NB4 (cell line): ENCODE measurements at places on chromosomes 3 and 15.

DNA sequence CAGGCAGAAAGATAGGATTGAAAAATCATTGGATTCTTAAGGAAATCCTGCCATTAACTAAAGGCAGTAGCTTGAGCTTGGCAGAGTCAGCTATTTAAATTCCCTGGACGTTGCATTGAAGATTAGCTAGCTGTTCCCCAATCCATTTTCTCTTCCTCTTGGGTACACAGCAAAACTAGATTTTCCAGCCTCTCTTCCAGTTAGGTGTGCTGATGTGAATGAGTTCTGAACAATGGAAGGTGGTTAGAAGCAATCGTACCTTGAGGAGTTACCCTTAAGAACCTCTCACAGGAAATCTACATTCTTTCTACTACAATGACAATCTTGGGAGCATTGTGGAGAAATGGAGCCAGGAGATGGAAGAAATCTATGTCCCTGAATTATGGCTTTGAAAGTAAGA, 383.2 kb upstream of the TBL1XR1 start:
- DNase-seq, result no peak

DNA sequence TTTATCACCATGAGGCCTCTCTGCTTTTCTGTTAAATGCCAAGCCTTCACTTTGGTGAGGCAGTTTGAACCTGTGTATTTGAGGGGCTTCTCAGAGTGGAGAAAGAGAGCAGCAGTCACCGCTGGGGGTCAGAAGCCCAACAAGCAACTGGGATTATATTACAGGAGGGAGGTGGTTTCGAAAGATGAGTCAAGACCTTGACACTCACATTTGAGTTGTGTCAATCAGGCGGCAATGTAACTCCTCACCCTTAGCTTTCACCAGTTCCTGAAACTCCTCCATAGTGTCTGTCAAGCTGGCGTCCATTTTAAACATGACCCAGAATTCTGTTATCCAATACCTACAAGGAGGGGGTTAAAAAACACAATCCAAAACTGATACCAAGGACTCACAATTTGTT, 46.5 kb downstream of the RASGRP1 start:
- DNase-seq, result peak; percentile 8

- DNase-seq, result no peak
Measured at GRCh38 chr3:150540991-150541390, 5.3 kb downstream of the SERP1 start.

- peak; percentile 39 for DNase-seq
Measured at GRCh38 chr3:15331606-15332404, 581 bp downstream of the SH3BP5 start.

- no peak for DNase-seq
Measured at GRCh38 chr3:2976212-2976611, 134.0 kb downstream of the IL5RA start.

DNA sequence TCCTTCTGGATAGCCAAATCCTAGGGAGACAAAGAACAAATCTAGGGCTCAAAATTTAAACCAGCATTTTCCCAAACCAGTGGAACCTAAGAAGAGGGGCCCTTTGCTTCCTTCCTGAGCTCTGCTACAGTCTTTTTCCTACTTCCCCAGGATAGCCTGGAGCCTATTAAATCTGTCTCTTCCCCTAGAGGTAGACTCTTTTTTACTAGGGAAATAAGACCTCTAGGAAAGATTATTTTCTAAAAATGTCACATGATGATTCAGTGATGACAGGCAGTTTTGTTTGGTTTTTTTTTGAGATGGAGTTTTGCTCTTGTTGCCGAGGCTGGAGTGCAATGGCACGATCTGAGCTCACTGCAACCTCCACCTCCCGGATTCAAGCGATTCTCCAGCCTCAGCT, 18.5 kb downstream of the RMDN3 start:
- no peak for DNase-seq

DNA sequence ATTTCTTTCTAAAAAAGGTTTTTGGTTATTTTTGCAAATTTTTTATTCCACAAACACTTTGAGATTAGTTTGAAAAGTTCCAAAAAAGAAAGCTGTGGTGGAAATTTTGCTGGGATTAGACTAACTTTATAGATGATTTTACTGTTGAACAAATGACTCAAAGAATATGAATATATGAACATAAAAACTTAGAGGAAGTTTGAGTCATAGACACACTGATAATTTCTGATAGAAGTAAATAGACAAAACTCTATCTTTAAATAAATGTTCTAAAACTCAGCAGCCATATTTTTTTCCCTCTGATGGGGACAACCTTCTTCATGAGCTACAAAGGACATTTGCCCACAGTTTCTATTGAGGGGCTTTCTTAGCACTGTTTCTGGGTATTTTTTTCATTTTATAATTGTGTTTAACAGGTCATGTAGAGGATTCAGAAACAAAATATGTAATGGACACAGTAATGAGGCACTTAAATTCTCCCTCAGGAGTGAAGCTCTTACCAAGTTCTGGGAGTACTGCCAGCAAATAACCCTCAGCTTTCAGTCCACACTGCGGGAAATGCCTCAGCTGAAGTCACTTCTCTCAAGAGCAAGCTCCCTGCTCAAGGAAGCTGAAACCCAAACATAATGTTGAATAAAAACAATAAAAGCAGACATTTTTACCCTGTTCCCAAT, 157.6 kb downstream of the NFKBIZ start:
- no peak for DNase-seq

- no peak for DNase-seq
Measured at GRCh38 chr3:108036984-108037741, 53.7 kb downstream of the CD47 start.

DNA sequence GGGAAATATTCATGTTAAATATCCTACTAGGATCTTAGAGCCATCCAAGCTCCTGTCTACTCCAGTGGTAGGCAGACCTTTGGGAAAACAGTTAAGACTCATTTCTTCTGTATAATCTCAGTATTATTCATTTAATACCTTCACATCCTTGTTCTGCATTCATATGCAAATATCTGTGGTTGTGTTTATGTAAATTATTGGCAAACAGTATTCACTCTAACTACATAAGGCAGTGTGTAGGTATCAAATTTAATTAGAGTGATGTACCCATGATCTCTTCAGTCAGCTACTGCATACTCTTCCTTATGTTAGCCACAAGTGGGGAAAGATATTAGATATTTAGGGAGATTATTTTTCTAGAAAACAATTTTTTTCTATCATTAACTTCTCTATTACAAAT, 200.8 kb upstream of the SLC2A2 start:
- no peak for DNase-seq

- no peak for DNase-seq
Measured at GRCh38 chr3:187920030-187920429, 174.8 kb upstream of the BCL6 start.

DNA sequence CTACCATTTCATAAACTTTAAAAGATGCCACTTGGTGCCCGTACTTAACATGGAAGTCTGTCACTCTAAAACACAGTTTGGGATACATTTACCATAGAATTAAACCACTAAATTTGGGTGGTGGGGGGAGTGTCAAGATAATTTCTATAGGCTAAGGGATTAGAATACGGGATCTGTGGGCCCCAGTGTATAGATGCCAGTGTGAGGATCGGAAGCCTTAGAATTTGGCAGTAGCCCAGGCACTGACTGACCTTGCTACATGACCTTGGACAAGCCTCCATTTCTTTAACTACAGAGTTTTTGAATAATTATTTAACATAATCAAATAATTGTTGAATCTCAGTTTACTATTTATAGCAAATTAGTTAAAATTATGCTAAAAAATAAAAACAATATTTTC, 76.3 kb upstream of the STRIT1 start:
- DNase-seq, result no peak

GRCh38 chr3:165839296-165840076, 2.3 kb upstream of the BCHE start:
- DNase-seq, result peak; percentile 1

DNA sequence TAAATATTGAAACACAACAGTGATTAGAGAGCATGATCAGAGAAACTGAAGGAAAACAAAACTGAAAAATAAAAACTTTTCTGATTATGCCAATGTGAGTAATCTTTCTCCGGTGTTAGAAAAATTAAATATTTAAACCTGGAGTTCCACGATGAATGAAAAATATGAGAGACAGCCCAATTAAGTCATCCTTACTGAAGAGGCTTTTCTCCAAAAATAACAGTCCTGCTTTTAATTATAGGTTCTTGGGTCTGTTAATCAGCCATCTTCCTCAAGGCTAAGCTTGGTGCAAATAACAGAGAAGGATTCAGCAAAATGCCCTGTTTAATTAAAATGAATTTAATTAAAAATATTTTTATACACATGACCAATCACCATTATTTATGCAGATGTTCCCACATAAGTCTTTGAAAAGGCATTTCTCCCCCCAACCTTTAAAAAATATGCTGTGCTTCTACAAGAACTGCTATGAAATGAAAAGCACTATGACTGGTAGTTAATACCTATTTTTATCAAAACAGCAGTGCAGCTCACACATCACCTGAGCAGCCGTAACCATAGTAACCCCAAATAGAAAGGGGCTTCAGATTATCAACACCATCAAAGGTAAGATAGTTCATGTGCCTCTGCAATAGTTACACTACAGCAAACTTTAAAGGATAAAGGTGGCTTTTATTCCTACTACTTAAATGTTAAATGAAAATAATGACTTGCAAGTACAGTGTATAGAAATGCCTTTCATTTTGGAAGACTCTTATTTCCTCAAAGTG, 175.7 kb downstream of the SLC9A9 start:
- no peak for DNase-seq

DNA sequence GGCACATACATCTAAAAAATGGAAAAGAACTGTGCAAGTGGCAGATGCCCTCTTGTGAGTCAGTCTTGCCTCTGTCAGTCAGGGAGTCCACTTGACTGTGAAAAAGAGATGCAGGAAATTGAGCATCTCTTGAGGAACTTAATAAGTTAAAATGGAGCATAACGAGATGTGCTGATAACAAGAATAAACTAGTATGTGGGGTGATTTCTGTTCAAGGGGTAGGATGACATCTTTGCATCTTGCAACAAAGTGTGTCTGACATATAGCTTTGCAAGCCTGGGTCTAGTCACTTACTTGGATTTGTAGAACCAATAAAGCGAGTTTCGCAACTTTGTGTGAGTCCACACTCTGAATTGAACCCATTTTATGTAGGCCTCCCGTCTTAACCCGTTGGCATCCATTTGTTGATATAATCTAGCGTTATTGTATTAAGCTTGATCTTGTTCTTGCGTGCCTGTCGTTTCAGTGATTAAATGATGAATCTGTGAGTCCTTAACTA, 2.2 kb downstream of the USP3 start:
- peak; percentile 57 for DNase-seq

GRCh38 chr15:39621210-39621609, 40.3 kb downstream of the THBS1 start:
- DNase-seq, result no peak

GRCh38 chr3:17290894-17291293, 406.1 kb downstream of the PLCL2 start:
- DNase-seq, result no peak

GRCh38 chr15:69082021-69082502, 67.6 kb downstream of the NOX5 start:
- no peak for DNase-seq

DNA sequence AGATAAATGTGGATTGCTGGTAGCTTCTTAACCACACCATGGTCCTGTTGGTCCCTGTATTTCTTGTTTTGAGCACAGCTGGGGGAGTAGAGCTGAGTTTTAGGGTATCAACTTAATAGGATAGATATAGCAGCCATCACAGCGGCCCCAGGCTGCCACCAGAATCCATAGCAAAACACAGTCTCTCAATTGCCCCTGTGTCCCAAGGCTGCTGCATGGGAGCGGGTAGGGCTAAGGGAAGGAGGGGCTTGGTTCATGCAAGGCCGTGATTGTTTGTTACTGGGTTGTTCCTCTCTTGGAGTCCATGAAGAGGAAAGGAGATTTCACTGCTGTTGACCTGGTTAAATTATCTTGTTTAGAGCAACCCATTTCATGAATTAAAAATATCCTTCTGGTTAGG, 22.1 kb downstream of the ARNT2 start:
- DNase-seq, result no peak

DNA sequence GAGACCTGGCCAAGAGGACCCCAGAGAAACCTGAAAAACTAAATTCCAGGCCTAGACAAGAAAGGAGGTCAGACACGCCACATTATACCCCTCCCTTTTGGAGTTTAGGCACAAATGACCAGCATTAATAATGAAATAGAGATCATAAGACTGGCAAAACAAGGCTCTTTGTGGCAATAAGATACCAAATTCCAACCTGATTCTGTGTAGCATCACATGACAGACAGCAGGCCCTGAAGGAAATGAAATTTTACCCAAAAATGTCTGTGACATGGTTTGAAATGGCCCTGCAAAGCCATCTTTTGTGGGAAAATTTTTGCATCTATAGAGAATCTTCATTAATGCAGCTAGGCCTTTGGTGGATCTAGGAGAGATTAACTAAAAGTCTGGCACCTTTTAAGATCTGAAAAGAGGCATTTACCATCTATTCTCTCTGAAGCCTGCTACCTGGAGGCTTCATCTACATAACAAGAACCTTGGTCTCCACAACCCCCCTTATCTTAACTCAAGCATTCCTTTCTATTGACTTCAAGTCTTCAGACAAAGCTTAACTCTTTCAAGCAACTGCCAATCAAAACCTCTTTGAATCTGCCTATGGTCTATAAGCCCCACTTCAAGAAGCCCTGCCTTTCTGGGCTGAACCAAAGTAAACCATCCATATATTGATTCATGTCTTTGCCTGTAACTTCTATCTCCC, 8.0 kb downstream of the FAM174B start:
- DNase-seq, result no peak

DNA sequence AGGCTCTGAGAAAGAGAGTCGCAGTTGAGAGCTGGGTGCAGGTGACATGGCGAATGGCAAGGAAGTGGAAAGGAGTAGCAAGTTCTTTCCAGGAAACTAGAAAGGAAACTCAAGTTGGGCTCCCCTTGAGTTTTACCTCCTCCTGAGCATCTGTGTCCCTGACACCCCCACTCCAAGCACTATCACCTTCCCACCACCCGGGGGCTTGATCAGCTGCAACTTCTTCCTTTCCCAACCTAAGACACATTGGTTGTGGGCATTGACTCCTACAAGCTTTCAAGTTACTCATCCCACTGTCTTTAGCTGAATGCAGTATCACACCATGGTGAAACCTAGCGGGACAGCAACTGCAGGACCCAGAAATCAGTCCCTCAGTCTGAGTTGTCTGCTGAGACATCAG, 256.6 kb upstream of the NR2F2 start:
- peak; percentile 23 for DNase-seq

- DNase-seq, result no peak
Measured at GRCh38 chr3:26997226-26997625, 372.0 kb downstream of the NEK10 start.

DNA sequence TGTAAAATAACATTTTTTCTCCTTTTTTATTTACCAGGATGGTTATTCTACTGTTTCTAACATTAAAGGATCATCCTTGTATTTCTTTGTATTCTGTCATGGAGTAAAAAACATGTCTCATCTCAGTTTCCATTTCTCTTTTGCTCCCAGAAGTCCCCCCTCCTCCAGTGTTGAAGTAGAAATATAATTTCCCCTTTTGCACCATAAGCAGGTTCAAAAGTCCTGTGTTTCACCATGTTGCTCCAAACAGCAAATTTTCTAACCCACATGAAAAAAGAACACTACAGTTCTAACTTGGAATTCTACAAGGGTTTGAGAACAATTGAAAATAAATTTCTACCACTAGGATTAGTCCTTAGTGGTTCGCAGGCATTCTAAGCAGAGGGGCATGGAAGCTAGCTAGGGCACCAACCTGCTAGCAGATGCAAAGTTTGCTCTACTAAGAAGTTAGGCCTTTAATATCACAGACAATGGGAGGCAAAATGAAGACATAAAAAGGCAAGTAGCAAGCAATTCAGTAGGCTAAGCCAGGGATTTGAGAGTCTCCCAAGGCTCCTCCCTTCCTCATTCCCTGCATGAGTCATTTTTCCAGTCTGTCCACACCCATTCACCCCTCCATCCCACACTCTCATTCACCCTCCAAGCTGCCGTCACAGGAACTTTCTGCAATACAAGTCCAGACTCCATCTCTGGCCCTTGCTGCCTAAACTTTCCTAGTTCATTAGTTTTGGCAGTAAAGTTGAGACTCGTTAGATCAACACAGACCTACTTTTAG, 2.3 kb upstream of the MBNL1 start:
- no peak for DNase-seq
